Inflammatory macrophage treated with lipopolysaccharide for 4 hours (primary cell): ENCODE measurements at places on chromosomes 16 and 17.
A peak's percentile ranks its signal among the peaks of the same experiment; 100 is the strongest.

DNA sequence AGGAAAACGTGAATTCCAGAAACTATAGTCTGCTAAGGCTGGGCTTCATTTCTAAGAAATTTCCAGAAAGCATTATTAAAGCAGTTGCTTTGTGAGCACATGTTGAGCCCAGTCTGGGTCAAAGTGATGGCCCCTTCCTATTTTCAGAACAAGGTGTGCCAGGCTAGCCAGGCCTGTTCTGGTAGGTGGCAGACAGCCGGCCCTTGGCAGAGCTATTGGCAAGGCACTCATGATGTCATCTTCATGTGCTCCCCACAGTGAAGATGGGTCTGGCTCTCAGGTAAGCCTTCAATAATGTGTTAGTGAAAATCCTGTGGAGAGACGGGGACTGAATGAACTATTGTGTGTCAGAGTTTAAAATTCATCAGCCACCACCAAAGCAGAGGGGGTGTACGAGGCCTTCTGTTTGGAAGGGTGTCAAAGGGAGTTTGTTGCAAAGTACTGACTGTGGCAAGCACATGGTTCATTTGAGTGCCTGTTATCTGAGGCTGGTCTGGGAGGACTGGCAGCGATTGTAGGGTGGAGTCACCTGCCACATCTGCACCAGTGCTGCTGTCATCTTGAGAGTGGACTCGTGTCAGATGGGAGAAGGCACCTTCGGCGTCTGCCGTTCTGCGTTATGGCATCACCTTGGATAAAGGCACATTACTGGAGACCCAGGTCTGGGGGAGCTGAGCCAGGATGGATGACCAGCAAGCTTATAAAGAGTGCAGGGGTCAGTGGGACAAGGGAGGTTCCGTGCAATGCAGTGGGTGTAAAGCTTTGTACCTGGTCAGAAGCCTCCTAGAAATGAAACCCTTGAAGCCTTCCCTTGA is 43.4 kb downstream of the KSR1 start:
- DNase-seq, result no peak

DNA sequence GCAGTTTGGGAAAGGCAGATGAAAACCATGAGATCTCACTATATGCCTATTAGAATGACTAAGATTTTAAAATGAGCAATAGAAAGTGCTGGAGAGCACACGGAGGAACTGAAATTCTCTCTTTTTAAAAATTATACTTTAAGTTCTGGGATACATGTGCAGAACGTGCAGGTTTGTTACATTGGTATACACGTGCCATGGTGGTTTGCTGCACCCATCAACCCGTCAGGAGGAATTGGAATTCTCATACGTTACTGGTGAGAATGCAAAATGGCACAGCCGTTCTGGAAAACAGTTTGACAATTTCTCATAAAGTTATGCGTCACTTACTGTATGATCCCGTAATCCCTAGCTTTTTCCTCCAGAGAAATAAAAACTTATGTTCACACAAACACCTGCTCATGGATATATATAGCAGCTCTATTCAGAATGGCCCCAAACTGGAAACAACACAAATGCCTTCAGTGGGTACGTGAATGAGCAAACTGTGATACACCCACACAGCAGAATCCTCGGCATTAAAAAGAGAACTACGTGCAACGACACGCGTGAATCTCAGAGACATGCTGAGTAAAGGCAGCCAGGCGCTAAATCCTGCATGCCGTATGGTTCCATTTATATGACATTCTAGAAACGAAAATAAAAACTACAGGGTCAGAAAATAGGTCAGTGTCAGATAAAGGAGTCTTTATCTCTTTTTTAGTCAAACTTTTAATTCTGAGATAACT is 11.8 kb downstream of the PIK3R6 start:
- DNase-seq, result peak; percentile 58

GRCh38 chr17:71313866-71314265 is 807.0 kb upstream of the SOX9 start:
- DNase-seq, result no peak

GRCh38 chr16:10137341-10137740 is 44.9 kb downstream of the GRIN2A start:
- no peak for DNase-seq

- DNase-seq, result peak; percentile 91
Observed at GRCh38 chr17:15914400-15915170, 30.3 kb upstream of the ADORA2B start.

- no peak for DNase-seq
Observed at GRCh38 chr17:47693731-47694580, at the start of gene TBKBP1. Gene TBKBP1 (plus strand): TSS chr17:47694161. CDS start chr17:47696113, 1,952 bp downstream.

- peak; percentile 35 for DNase-seq
Observed at GRCh38 chr17:81322271-81323082, 27.4 kb upstream of the SLC38A10 start.

DNA sequence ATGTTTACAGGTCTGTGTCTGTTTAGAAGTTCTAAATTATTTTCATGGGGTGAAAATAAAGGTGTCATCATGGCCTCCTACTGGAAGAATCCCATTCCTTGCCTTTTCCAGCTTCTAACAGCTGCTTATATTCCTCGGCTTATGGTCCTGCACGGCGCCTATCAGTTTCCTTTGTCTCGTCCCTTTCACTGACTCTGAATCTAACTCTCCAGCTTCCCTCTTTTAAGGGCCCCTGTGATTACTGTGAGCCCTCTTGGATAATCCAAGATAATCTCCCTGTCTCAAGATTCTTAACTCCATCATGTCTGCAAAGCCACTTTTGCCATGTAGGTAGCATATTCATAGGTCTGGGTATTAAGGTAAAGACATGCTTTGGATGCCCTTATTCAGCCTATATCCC is 441.0 kb upstream of the ERCC4 start:
- DNase-seq, result no peak

- DNase-seq, result no peak
Observed at GRCh38 chr16:67283826-67284555, 4.7 kb downstream of the PLEKHG4 start.

DNA sequence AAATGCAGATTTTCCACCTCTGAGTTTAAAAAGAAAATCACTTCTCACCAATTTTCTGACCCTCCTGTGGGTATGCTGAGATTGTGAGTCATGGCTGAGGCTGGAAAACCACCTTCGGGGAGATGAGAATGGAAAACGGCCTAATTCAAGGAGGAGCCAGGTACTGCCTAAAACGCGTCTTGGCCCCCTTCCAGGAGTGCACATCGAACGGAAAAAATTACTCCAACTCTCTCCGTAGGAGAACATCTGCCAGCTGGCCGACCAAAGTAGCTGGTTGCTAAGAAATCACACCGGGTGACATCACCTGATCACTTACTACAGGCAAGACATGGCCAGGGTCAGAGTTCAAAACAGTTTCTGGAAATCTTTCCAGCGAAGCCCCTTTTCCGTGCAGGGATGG is 107.6 kb downstream of the ZNF423 start:
- no peak for DNase-seq

- DNase-seq, result no peak
Observed at GRCh38 chr17:8685381-8685780, 54.9 kb upstream of the MYH10 start.

DNA sequence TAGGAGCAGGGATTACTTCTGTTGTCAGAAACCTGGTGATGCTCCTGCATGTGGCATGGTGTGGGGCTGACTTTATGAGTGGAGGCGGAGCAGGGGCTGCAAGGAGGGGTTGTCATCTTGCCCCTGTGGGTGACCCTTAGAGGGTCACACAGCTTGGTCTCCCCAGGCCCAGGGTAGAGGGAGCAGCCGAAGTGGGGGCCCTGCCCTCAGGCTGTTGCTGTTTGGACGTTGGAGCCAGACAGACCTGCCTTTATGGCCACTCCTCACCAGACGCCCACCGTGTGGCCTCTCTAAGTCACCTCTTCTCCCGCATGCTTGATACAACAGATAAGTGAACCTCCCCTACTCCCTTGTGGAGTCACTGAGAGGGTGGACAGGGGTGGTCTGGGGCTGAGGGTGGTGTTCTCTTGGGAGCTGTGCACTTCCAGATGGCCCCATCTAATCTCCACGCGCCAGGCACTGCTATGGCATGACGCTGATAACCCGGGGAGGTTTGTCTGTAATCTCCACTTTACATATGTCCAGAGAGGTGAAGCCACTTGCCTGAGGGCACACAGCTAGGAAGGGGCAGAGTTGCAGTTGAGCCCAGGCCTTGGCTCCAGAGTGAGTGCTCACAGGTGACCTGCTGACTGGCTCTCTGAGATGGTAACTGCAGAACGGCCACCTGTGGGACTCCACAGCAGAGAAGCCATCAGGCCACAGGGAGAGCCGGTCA is 10.0 kb downstream of the MAP2K3 start:
- no peak for DNase-seq

DNA sequence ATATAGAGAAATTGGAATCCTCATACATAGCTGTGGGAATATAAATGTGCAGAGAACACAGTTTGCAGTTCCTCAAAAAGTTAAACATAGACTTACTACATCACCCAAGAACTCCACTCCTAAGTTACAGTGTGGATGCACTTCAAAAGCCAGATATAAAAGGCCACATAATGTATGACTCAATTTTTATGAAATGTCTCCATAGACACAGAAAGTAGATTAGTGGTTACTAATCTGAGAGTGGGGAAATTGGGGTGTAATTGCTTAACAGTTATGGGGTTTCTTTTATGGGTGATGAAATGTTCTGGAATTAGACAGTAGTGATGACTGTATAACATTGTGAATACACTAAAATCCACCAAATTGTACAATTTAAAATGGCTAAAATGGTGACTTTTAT is 60.9 kb downstream of the CACNG1 start:
- peak; percentile 95 for DNase-seq

DNA sequence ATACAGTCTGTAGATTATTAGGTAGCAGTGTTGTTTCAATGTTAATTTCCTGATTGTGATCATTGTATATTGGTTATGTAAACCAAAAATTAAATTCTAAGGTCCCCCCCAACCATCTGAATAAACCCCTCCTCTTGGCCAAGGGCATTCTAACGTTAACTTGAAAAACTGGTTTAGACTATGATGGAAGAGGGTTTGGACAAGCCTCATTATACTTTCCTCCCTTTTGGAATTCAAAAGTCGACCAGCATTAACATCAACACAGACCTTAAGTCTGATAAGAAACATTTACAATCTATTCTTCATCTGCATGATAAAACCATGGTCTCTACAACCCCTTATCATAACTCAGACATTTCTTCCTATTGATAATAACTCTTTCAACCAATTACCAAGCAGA is 20.6 kb upstream of the KIFC3 start:
- no peak for DNase-seq

GRCh38 chr16:56279132-56279531 is 87.8 kb downstream of the GNAO1 start:
- DNase-seq, result no peak

GRCh38 chr17:60455378-60455777 is 33.1 kb downstream of the CHCT1 start:
- no peak for DNase-seq

DNA sequence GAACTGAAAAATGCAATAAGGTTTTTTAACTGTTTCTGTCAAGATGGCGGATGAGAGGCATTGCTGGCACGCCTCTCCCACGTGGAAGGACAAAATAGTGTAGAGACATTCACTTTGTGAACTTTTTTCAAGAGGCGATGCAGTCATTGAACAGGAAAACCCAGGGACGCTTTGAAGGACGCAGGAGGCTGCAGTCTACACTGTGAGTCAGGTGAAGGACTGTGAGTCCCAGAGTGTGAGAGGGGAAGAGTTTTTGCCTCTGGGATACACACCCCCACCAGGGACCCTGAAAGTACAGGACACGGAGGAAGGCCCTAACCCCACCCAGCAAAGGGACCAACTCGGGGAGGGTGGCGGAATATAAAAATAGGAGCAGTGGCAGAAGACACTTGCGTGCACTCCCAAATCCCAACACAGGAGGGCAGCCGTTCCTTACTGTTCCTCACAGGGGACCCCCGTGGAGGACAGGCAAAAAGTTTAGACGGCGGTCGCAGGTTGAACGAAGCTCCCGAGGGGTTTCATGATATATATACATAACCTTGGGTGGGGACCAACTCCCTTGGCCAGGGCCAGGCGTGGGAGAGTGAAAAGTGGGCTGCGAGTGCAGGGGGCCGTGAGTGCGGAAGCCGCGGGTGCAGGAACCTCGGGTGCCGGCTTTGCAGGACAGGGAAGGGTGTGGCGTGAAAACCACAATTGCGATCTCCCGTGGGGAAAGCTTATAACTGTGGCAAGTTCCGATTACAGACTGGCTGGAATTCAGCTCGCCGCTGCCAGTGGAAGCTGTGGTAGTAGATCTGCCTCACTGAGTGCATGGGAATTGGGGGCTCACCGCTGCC is 82.0 kb upstream of the ALOX12 start:
- DNase-seq, result peak; percentile 64

GRCh38 chr17:2056206-2057174 is 1.6 kb downstream of the HIC1 start:
- DNase-seq, result peak; percentile 43

- no peak for DNase-seq
Observed at GRCh38 chr17:65062171-65062915, 5.8 kb upstream of the GNA13 start.

GRCh38 chr16:17866996-17867395 is 396.2 kb upstream of the XYLT1 start:
- no peak for DNase-seq

- peak; percentile 41 for DNase-seq
Observed at GRCh38 chr17:14793237-14793636, 471.9 kb downstream of the PMP22 start.

DNA sequence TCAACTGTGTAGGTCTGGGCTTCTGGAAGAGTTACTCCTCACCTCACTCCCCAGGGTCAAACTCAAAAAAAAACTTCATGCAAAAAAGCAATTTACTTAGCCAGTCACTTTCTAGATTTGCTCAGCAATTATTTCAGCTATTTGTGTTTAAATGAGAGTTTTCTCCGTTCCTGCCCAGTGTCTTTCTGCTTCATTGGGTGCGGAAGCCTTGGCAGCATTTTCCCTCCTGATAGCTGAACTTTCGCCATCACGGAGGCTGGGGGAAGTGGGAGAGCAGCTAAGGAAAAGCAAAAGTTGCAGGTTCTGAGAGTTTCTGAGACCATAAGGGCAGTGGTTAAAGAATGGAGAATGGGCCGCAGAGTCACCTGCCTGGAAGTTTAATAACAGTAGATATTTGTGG is 287.1 kb upstream of the DYNLRB2 start:
- DNase-seq, result no peak

DNA sequence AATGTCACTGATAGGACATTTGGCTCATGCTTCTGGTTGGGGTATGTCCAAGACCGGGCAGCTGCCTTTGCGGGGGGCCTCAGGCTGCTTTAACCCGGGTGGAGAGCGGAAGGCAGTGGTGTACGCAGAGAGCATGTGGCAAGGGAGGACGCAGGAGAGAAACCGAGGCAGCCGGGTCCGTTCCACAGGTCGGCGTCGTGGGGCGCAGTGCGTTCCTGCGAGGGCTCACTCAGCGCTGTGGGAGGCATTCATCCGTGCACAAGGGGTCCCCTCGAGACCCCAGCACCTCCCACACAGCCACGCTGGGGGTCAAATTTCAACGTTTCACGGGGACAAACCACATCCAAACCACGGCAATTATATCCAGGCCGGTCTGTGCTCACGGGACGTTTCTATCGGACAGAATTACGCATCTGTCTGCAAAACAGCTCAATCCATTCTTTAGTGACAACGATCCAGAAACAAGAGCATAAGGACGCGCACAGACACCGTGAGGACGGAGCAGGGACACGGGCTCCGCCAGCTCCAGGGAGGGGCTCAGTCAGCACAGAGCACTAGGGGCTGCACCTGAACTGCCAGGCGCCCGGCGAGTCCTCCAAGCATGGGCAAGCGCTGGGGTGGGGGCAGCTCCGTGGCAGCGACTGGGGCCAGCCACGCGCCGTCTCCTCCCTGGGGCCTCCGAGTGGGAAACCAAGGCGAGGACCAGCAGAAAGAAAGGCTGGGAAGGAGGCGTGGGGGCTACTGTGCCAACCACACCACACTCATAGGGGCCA is 108.4 kb upstream of the METRNL start:
- no peak for DNase-seq

- no peak for DNase-seq
Observed at GRCh38 chr17:40027614-40028012, 12.4 kb downstream of the CSF3 start.

GRCh38 chr17:72598695-72599094 is 477.9 kb downstream of the SOX9 start:
- DNase-seq, result no peak
